ENCODE measurements at places on chromosomes 16 and 17.

GRCh38 chr17:50477976-50478375 is 684 bp upstream of the RSAD1 start:
- DNase-seq = no peak

DNA sequence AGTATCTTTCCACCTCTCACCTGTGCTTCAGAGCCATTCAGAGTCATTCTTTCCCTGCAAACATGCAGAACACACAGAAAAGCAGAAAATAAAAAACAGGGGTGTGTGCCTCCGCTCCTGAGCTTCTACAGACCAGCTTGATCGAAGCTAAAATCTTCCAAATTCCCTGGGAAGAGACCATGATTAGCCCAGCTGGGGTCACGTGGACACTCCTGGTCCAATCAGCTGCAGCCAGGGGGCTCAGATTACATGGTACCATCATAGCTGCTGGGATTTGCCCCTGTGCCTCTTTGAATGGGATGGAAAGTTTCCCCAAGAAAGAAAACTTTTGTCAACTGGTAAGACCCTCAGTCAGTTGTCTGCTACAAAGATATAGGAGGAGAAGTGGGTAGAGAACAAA is 159.9 kb downstream of the TMEM114 start:
- no peak for DNase-seq

- no peak for DNase-seq
These were observed 69.9 kb downstream of the AKAP1 start for GRCh38 chr17:57154921-57155320.

GRCh38 chr17:74763565-74764387 is 12.4 kb downstream of the NAT9 start:
- DNase-seq = no peak

GRCh38 chr16:68844211-68844564 is 857 bp downstream of the TANGO6 start:
- DNase-seq = no peak

All from CD4-positive, alpha-beta T cell treated with Interleukin-15 for 4 hours (primary cell).